ENCODE measurements at places on chromosomes 5 and 9.
A peak's percentile ranks its signal among the peaks of the same experiment; 100 is the strongest.

DNA sequence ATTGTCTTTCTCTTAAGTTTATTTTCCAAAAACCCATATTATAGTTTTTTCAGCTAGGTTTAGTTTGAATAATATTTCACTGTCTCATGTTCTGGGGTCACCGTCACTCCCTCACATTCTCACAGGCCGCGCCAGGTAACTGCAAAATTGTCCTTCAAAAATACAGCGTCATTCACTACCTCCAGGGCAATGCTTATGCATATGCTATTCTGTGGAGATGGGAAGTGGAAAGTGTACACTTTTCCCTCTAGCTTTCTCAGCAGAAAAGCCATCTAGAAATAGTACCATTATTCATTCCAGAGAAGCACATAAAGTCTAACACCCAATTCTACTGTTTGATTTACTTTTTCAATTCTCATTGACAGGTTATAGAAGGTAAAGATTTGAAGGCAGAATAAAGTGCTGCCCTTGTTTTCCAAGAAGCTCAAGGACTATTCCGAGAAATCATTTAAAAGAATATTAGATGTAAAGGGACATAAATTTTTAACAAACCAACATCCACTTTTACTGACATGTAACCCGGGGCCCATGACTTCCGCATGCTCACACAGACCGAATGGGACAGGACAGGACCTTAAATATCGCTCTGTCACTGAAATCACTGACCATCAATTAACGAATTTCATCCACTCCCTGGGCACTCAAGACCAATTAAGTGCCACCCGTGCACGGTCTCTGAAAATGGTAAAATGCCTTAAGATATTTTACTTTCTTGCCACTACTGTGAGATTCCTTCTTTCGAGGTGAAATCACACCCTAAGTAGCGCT lies 720 bp downstream of the NUDT12 start:
- DNase-seq: no peak

- DNase-seq: no peak
These were observed 70.4 kb downstream of the RGS7BP start for GRCh38 chr5:64576250-64576649.

- DNase-seq: no peak
These were observed 7.4 kb downstream of the SLC22A4 start for GRCh38 chr5:132301344-132302271.

GRCh38 chr9:135574331-135574730 lies 12.8 kb downstream of the PAEP start:
- no peak for DNase-seq

- peak; percentile 38 for DNase-seq
These were observed 48.1 kb upstream of the RIOK2 start for GRCh38 chr5:97231025-97231636.

GRCh38 chr5:151598984-151599383 lies 7.9 kb upstream of the FAT2 start:
- no peak for DNase-seq

- DNase-seq: no peak
These were observed 702.8 kb downstream of the SEMA5A start for GRCh38 chr5:8842971-8843551.

DNA sequence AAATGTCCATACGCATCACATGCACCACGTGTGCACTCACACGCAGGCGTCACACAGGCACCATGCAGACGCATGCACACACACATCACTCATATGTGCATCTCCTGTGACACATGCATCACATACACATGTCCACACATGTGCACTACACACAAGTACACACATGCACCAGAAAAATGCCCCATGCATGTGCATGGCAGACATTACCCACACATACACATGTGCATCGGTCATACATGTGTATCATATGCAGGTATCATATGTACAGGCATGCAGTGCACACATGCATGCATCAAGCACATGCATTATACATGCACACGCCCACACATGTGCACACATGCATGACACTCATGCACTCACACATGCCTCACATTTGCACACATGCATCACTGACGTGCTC lies 26.1 kb downstream of the ADAMTS2 start:
- no peak for DNase-seq

Data from CD4-positive, alpha-beta T cell treated with Interleukin-6 at 100 ng/mL for 8 hours (primary cell).